ENCODE measurements at places on chromosomes 12 and 14.

DNA sequence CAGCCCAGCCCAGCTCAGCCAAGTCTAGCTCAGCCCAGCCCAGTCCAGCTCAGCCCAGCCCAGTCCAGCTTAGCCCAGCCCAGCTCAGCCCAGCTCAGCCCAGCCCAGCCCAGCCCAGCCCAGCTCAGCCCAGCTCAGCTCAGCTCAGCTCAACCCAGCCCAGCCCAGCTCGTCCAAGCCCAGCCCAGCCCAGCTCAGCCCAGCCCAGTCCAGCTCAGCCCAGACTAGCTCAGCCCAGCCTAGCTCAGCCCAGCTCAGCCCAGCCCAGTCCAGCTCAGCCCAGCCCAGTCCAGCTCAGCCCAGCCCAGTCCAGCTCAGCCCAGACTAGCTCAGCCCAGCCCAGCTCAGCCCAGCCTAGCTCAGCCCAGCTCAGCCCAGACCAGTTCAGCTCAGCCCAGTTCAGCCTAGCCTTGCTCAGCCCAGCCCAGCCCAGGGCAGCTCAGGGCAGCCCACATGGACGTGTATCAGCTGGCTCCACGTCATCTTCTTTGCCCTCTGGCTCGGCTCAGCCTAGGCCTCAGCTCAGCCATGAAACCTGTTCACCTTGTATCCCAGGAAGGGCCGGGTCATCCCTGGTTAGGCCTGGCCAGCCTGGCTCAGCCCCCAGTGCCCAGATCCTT lies 185.6 kb downstream of the TMEM121 start:
- DNase-seq: no peak

- DNase-seq: no peak
Observed at GRCh38 chr14:103118018-103118662, 5.1 kb upstream of the TNFAIP2 start.

DNA sequence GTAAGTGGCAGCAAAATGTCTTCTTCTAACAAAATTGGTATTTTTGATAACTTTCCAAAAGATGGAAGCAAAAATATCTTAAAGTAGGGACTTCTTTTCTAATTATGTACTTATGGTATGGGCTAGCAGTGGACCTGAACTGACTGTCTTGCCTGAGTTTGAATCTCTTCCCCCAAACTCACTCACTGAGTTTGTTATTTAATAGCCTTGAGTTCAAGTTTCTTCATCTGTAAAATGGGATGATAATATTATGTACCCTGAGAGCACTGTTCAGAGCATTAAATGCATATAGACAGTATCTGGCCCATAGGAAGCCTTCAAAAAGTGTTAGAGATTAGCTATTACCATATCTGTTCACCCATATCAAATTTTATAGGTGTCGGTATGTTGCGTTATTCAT lies 210.4 kb upstream of the NUDT4 start:
- no peak for DNase-seq

DNA sequence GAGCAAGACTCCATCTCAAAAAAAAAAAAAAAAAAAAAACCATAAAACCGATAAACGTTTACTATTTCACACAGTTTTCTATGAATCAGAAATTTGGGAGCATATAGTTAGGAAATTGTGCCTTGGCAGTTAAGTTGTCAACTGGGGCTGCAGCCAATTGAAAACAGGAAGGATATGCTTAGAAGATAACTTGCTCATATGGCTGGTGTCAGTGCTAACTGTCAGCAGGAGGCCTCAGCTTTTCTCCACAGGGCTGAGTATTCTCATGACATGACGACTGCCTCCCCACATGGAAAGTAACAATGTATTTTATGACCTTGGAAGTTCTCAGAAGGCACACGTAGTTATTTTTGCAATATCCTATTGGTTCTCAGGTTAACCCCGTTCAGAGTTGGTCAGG lies 29.6 kb upstream of the OR5AU1 start:
- no peak for DNase-seq

- no peak for DNase-seq
Observed at GRCh38 chr14:24280797-24281460, 9.5 kb upstream of the RABGGTA start.

DNA sequence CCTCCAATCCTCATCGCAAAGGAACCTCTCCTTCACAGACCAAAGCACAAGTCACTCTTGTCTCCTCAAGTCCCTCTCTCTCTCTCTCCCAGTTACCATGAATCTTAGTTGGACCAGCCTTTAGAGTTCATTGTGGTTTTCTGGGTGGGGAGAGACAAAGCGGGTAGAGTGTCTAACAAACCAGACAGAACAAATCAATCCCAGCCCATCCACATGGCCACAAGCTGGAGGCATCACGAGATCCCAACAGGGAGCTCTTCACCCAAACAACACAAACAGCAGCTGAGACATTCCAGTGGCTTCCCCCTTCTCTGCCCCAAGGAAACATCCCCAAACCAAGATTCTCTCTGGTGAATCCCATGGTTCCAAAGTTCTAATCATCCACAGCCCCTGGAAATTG lies 22.4 kb downstream of the ACTN1 start:
- no peak for DNase-seq

DNA sequence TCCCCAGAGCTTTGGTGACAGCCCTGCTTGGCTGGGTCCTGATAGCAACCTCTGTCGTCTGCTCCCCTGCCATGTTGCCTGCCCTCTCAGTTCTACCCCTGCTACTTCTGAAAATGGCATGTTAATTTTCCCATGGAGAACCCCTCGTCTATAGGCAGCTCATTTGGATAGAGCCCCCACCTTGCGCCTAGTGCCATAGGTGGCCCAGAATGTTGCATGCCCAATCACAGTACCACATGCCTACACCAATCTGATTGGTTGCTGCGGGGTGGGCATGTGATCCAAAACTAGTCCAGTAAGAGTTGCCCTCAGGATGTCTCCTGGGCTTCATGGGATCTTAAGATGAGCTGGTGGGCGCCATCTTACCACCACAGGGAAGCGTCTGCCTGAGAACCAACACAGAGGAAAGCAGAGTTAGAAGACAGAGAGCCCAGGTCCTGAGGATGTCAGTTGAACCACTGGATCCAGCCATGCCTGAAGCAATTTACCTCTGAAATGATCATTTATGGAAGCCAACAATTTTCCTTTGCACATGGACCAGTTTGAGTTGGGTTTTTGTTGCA lies 85.7 kb downstream of the PAPOLA start:
- no peak for DNase-seq

DNA sequence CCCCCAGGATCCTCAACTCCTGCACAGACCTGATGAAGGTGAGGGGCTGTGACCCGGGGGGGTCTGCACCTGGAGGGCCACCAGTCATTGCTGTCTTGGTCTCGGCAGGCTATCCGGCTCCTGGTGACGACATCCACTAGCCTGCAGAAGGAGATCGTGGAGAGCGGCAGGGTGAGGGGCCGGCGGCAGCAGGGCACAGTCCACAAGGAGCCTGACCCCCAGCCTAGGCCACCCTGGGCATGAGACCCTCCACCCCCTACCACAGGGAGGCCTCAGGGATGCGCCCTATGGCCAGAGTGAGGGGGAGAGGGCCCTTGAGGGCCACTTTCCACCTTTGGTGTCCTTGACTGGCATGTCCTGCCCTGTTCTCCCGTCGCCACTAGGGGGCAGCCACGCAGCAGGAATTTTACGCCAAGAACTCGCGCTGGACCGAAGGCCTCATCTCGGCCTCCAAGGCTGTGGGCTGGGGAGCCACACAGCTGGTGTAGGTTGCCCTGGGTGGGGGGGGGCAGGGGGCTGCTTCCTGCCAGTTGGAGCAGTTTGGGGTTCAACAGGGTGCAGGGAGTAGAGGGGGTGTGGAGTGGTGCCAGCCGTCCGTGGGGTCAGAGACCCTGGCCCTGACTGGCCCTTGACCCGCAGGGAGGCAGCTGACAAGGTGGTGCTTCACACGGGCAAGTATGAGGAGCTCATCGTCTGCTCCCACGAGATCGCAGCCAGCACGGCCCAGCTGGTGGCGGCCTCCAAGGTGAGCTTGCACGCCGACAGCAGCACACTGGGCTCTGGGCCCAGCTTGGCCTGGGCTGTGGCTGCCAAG lies 25.0 kb downstream of the HIP1R start:
- no peak for DNase-seq

DNA sequence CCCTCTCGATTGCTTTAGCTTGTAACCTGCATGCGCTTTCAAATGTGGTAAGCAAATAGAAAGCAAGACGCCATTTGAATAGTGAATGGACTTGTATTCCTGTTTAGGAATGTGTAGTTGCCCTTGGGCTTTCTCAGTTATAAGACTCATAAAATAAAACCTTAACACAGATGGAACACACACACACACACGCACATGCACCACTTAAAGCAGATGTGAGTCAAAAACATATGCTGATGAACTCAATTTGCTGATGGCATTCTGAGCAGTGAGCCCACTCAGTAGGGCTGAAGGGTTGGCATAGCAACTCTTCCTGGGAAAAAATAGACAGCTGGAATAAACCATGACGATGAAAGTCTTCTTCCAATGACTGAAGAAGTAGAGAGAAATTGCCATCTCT lies 360.5 kb downstream of the APAF1 start:
- DNase-seq: no peak

- no peak for DNase-seq
Observed at GRCh38 chr12:130655010-130655409, 61.1 kb downstream of the RIMBP2 start.
